ENCODE measurements at places on chromosomes 4 and X.

- DNase-seq, result peak; percentile 65
These were observed 38.4 kb upstream of the PDLIM3 start for GRCh38 chr4:185573651-185574199.

DNA sequence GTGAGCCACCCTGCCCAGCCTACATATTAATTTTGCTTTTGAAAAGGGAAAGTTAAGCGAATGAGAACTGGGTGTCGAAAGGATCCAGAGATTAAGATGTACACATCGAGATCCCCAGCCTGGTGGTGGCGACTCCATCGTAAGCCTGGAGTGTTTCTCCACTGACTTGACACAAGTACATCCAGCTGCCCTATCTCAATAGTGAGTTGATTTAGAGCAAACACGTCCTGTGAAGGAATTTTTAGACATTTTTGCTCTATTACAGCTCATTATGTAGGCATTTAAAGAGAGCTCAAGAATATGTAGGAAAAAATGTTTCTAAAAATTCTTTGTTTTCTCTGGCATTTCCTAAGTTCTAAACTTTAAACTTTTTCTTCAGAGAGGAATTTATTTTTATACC, 11.7 kb upstream of the CLDN34 start:
- DNase-seq, result peak; percentile 63

GRCh38 chrX:40168480-40169011, 70.8 kb upstream of the BCOR start:
- no peak for DNase-seq

DNA sequence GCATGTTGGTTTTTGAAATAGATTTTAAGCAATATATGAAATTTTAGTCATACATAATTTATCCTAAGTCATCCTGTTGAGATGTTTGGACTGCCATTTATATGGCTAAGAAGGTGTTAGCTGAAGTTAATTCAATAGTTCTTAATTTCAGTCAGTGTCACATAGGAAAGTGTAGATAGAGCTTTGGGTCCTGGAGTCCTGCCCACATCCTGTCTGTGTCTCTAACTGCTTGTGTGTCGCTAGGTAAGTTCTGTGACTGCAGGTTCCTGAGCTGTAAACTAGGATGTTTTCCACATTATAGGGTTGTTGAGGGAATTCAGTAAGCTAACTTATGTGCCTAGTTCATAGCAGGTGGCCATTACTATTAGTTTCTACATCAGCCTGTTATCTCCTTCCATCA, 20.7 kb downstream of the OFD1 start:
- no peak for DNase-seq

DNA sequence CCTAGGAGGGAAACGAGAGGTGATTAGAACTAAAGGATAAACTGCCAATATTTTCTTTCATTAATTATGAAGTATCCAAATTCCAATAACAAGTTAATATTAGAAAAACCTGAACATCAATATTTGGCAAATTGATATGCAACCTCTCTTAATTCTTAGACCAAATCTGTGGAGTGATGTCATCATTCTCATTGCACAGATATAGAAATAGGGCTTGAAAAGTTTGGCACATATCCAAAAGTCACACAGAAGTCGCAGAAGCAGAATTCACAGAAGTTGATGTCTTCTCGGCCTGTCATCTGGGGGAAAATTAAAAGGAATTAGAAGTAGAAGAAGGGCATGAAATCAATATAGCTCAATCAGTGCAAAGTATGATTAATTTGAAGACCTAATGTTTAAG, 36.9 kb downstream of the ENPEP start:
- DNase-seq, result no peak

- no peak for DNase-seq
These were observed 16.1 kb upstream of the PDGFRA start for GRCh38 chr4:54213001-54213400.

- DNase-seq, result no peak
These were observed 119.6 kb downstream of the BTC start for GRCh38 chr4:74674750-74675149.

DNA sequence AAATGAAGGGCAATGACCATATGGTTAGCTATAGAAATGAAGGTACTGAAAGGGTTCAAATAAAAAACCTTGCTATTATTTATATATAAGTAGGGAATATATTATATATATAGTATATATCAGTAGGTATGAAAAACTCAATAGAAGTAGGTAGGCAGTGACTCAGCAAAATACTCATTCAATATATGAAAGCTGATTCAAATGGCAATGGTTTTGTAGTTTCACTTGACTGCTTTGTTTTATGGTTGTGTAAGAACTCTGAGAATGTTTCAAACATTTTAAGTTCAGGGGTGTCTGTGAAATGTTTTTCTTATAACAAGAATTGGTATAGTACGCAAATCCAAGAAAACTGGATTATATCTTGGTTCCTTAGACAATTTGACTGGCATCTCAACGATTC, 4.1 kb downstream of the ZNF280C start:
- DNase-seq, result no peak

- DNase-seq, result no peak
These were observed 4.6 kb upstream of the GRID2 start for GRCh38 chr4:92299152-92299551.

- DNase-seq, result no peak
These were observed 4.4 kb upstream of the GIMD1 start for GRCh38 chr4:106373026-106373425.

- peak; percentile 8 for DNase-seq
These were observed 29.1 kb downstream of the RIPPLY1 start for GRCh38 chrX:106874075-106874474.

- DNase-seq, result peak; percentile 72
These were observed 31.5 kb upstream of the IL21 start for GRCh38 chr4:122652379-122652778.

DNA sequence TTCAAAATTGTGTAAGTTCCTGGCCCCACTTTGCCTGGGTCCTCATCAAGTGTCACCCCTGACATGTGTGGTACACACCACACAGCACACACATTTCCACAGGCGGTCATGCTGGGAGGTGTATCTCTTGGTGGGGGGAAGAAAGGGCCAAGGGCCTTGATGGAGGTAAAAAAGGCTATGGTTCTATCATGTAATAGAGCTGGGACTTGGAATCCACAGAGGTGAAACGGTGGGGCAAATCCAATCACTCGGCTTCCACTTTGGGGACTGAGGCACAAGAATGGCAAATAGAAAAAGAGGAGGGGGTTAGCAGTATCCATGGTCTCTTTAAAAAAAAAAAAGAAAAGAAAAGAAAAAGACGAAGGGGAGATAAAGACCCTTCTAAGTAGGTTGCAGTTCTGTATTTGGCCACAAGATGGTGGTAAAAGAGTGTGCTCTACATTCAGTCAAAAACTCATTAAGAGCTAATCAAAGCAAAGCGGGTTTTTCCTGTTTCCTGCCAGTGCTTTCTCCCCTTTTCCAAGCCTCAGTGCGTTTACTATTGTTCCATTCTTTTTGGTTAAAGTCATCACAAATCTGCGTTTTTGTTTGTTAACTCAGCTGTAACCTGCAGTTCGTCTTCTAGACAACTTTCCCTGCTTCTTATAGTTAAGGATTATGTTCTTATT, 37.0 kb upstream of the ATP6AP2 start:
- DNase-seq, result peak; percentile 44

- DNase-seq, result no peak
These were observed 25.4 kb upstream of the TNIP3 start for GRCh38 chr4:121189326-121190215.

GRCh38 chr4:52726826-52727580, 24.2 kb downstream of the ERVMER34-1 start:
- DNase-seq, result no peak

DNA sequence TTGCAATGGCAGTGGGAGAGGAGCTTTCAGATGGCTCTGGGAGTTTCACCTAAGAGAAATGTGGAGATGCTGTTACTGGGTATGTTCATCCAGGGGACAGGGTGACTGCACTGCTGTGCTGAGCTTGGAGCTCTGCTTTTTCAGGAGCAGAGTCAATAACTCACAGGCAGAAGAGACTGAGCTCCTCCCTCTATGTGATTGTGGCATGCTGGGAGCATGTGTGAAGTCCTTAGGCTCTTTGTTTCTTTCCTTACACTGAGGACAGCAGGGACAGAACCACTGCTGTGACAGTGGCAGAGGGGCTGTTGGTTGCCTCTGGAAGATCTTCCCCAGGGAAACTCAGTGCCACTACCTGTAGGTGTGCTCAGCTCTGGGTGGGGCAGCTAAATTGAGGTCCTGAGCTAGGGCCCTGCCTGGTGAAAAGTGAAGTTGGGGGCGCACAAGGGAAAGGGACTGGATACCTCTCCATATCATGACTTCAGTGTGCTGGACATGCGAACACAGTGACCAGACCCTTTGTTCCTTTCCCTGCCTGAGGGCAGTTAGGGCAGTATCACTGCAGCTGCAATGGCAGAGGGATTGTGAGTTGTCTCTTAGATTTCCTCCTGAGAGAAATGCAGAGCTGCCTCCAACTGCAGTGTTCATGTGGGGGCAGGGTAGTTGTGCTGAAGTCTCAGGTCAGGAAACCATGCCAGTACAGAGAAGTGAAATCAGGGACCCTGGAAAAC, 156.7 kb downstream of the TENT5D start:
- no peak for DNase-seq

DNA sequence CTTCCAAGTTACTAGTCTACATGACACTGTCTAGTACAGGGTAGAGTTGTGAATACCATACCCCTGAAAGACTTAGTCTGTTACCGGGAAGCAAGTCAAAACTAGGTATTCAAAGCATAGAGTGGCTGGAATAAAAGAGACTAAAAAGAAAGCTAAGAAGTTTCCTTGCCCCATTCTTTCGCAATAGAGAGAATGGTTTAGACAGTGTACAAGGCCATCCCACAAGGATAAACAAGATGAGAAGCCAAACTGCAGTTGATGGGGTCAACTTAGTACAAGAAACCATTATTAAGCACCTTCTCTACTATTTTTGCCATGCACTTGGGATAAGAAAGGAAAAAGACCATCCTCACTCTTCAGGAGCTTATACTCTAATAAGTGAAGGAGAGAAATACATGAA, 30.3 kb downstream of the AMMECR1 start:
- DNase-seq, result no peak

- DNase-seq, result no peak
These were observed 46.6 kb upstream of the PPP1R2C start for GRCh38 chrX:42824541-42824940.

DNA sequence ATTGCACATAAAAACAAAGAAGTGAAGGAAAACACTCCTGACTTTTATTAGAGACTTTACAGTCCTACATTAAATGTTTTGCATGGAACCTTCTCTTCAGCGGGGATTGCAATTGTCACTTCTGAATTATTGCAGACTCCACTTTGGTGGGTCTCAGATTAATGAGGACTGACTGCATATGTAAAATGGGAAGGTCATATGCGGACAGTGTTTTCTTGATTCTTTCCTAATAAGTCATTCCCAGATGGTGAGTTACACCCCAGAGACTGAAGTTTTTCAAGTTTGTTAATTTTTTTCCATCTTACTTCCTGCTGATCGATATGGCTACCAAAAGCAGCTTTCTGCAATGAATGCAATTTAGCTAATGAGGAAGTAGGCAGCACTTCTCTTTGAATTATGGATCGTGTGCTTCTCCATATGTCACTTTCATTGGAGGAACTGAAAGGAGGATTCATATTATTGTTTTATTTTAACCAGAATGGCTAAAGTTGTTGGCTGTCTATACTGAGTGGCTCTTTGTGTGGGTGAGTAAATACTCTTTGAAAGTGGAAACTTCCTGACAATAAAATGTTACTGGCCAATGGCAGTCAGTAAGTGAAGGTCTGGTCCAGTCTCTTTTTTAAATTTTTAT, 119.3 kb upstream of the CLNK start:
- DNase-seq, result no peak

- no peak for DNase-seq
These were observed 521.8 kb upstream of the AGA start for GRCh38 chr4:177964061-177964460.

DNA sequence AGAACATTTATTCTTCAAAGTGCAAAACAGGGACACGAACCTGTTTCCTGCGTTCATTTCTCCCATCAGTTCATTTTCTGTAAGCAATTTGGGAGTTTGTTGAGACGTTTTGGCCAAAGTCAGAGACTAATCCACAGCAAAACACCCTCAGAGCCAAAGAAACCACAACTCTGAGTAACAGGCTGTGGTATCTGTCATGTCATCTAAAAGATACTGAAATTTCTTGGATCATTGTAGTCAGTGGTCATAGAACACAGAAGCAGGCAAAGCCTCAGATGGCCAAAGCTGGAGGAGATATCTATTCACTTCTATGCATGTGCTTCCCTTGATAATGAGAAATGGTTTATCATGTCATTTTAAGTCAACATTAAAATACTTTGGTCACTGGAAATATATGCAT, 485.6 kb upstream of the GALNT7 start:
- DNase-seq, result no peak

DNA sequence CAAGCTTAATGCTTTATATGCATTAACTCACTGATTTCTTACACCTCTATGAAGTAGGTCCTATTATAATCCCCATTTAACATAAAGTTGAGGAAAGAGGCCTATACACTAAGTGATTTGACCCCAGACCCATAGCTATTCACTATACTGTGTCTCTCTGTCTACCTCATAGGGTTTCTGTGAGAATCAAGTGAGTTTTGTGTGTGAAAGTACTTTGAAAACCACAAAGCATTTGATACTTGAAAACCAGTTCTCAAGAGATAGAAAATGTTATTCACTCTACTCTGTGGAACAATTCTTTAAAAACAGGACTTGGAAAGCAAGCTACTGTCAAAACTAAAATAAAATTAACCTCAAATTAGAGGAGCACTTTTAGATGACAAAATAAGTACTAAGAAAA, 35.0 kb downstream of the SHROOM3 start:
- DNase-seq, result no peak

- no peak for DNase-seq
These were observed 7.5 kb upstream of the FAM184B start for GRCh38 chr4:17788956-17789355.

DNA sequence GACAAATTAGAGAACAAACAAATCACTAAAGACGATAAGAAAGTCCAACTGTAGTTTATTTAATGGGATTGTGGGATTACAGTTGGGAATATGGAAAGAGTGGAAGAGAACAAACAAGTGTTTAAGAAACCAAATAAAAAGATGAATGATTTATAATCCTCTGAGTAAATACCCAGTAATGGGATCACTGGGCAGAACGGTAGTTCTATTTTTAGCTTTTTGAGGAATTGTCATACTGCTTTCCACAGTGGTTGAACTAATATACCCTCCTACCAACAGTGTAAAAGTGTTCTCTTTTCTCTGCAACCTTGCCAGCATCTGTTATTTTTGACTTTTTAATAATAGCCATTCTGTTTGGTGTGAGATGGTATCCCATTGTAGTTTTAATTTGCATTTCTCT, 15.0 kb downstream of the C4orf51 start:
- DNase-seq, result no peak

GRCh38 chrX:40164751-40165150, 67.0 kb upstream of the BCOR start:
- DNase-seq, result no peak

GRCh38 chr4:109947457-109947856, 34.8 kb downstream of the EGF start:
- DNase-seq, result peak; percentile 9

DNA sequence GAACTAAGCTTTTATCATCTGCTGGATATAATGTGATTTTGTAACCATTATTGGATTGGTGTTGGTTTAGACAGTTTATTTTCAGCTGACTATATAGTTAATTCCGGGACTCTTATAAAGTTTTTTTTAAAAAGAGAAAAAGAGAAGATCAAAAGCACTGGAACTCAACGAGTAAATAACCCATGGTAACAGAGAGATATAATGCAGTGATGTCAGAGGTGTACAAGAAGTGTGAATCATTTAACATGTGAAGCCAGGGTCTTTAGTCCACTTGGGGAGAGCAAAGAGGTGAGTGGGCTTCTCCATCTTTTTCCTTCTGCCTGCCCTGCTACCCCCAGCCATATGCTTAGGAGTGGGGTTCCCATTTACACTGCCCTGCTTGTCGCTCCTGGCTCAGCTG, 3.2 kb downstream of the TMEM165 start:
- DNase-seq, result no peak

Measured in GM03348 (cell line).